ENCODE measurements at places on chromosomes 5 and 9. TPM values are rescaled to one million over a fixed set of nuclear protein-coding genes. Genes with fewer than 3 reads are reported as not detected.

CEP72 gene
- 29.4 TPM for total RNA-seq

DNA sequence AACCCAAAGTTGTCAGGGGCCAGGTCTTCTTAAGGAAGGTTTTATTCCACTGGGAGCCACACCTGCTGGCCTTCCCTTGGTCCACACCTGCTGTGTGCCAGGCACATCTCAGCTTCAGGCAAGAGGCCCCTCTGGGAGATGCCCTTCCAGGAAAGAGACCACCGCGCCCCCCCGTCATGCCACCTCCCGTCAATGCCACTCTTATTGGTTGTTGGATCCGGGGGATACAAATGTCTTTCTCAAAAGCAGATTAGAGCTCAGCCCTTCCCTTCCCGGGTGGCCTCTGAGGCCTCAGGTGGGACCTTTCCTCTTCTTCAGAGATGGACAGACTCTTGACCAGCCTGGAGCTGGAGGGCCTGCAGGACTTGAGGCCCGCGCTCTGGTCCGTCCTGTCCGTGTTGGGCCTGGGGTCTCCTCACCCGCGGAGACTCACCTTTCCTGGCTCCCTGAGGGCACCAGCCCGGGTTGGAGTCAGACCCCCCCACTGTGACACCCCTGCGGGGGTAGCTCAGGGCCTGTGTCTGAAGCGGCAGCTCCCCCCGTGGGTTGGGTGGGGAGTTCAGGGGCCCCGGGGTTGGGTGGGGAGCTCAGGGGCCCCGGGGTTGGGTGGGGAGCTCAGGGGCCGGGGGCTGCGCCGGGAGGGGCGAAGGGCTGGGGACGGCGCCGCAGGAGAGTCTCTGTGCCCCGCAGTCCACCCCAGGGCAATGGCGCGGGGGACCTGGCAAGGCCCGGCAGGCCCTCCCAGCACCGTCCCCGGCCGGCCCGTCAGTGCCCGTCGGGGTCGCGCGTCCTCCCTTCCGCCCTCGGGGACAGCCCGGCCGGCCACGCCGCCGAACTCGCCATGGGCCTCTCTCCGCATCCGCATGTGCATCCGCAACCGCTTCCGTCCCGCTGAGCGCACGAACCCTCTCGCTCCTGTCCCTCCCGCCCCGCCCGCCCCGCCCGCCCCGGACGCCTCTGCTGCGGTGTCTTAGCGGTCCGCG lies 3.7 kb upstream of the SLC9A3 start:
- DNase-seq, result no peak

- DNase-seq, result no peak
Measured at GRCh38 chr5:54324651-54325271, 14.4 kb upstream of the ARL15 start.

DNA sequence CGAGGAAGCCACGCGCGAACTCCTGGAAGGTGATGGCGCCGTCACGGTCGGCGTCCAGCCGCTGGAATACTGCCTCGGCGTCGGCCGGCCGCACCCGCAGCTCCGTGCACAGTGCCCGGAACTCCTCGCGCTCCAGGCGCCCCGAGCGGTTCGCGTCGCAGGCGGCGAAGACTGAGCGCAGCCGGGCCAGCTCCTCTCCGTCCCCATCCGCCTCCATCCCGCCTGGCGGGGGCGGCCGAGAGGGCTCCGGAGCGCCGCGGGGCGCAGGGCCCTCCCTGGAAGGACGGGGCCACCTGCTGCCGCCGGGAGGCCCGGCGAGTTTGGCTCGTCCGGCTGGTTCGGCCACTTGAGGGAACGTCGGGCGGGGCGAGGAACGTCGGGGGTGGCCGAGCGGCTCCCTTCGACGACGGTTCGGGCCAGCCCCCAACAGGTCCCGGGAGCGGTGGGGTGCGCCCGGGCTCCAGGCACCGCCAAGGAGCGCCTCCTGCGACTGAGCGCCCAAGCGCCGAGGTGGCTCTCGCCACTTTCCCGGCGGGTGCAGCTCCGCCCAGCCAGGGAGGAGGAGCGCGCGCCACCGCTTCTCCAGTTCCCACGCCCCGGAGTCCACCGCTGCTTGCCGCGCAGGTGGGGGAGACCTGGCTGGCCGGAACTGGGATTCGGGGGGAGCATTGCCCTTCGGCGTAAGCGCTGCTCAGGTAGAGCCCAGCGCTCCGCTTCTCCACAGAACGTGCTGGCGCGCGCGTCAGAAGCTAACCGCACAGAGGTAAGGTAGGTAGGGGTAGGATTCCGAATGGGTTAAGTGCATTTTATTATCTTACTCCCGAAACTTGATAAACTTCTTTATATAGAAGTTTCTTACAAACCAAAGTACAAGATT lies at the start of gene RASEF:
Gene RASEF, minus strand, starts transcription at position 492 of the 877 bp plus-strand sequence. Its CDS starts 275 bp downstream, at position 217.
- peak; percentile 33 for DNase-seq

DNA sequence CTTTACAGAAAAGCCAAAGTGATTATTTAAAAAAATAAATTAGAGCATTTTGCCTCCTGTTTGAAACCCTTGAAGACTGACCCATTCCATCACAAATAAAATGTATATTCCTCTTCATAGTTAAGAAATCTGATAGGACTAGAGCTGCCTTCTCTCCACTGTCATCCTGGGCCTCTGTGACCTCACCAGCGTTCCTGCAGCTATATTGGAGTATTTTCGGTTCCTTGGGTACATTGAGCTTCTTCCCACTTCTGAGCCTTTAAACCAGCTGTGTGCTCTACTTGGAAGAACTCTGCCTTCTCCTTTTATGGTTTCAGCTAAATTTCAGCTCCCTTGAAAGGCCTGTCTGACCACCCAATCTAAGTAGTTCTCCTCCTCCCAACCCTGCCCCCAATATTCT lies 99.1 kb upstream of the ABCA1 start:
- DNase-seq, result no peak

GRCh38 chr5:128551476-128551875 lies 13.4 kb upstream of the FBN2 start:
- DNase-seq, result no peak

DNA sequence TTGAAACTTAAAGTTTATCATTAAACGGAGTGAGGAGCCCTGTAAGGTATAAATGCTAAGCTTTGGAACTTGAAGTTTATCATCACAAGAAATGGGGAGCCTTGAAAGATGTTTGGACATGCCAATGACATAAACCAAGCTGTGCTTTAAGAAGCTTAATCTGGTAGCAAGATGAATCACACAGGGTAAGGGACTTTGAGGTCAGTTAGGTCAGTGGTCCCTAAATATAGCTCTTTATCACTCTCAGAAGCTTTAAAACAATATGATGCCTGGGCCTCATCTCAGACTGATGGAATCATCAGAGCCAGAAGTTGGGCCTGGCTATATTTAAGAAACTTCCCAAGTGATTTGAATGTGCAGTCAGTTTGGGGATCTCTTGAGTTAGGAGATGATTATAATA lies 85.7 kb downstream of the TNC start:
- DNase-seq, result no peak
